ENCODE measurements at places on chromosomes 11 and 22.

DNA sequence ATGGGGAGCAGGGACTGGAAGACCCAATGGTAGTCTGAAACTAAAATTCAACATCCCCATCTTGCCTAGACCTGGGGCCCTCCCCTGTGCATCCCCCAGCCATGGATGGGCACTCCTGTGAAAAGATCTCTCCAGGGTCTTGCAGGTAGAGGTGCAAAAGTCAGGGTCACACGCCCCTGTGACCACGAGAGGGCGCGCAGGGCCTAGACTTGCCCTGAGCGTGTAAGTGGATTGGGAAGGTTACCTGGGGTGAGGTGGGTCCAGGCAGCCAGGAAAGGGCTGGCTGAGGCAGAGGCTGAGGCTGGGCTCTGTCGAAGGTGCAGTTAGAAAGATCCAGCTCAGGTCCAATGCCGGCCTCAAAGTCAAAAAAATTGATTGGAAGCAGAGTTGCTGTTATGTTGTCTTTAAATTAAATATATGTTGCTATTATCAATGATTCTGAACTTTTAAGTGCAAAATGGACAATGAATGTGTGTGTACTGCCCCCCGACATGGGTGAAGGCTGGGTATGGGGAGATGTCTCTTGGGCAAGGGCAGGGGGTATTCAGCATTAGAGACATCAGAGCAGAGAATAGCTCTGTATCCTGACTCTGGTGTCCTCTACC is 4.8 kb upstream of the POU2F3 start:
- DNase-seq: peak; percentile 2

- DNase-seq: no peak
Measured at GRCh38 chr11:99814021-99814420, 793.3 kb downstream of the CNTN5 start.

- DNase-seq: no peak
Measured at GRCh38 chr11:14269692-14270573, 89.0 kb downstream of the RRAS2 start.

GRCh38 chr11:83097429-83098075 is 25.9 kb upstream of the RAB30 start:
- DNase-seq: no peak

GRCh38 chr11:86386746-86387145 is 12.1 kb downstream of the CCDC81 start:
- DNase-seq: no peak

- DNase-seq: peak; percentile 58
Measured at GRCh38 chr11:118572981-118573550, 857 bp downstream of the ARCN1 start.

DNA sequence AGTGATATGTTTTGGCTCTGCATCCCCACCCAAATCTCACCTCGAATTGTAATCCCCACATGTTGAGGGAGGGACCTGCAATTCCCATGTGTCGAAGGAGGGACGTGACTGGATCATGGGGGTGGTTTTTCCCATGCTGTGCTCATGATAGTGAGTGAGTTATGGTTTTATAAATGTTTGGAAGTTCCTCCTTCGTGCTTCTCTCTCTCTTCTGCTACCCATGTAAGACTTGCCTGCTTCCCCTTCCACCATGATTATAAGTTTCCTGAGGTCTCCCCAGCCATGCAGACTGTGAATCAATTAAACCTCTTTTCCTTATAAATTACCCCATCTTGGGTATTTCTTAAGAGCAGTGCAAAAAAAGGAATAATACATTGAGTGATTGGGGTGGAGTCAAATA is 7.3 kb upstream of the CEP295 start:
- no peak for DNase-seq

DNA sequence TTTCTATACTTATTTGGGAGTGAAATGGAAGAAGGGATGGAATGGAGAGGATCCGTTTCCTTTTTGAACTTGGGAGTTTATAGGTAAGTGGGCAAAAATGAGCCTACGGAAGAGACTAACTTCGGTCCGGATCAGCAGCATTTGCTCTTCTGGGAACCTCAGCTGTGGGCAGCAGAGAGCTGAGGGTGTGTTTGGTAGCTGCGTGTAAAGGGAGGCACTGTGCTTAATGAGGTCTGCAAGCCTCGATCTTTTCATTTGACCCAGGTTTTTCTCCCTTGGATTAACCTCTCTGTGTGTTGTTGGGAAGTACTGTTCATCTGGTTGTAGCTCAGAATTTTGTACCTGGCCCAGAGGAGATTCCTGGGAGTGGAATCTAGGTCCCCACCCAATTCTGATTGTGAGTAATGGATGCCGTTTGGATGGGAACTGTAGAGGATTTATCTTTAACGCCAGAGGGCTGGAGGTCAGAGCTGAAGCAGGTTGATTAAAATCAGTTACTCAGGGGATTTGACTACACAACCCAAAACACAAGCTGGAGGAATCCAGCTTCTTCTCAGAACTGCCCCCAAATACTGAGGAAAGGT is 201.6 kb upstream of the SORL1-AS1 start:
- DNase-seq: no peak

DNA sequence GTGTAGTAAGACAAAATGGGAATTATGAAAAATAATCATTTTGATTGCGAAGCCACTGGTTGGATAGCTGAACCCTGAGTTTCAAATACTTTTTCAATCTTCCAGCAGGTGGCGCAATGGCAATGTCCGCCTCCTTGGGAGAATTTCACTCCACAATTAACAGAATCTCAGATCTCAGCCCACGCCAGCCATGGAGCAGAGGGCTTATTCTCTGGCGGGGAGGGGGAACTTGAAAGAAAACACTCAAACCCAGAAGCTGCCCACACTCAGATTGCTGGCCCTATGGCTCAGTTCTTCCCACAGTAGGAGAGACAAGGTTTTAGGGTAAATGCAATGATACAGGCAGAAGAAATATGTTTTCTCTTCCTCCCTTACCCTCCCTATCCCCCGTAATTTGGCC is 38.7 kb upstream of the RCN1 start:
- DNase-seq: peak; percentile 58

DNA sequence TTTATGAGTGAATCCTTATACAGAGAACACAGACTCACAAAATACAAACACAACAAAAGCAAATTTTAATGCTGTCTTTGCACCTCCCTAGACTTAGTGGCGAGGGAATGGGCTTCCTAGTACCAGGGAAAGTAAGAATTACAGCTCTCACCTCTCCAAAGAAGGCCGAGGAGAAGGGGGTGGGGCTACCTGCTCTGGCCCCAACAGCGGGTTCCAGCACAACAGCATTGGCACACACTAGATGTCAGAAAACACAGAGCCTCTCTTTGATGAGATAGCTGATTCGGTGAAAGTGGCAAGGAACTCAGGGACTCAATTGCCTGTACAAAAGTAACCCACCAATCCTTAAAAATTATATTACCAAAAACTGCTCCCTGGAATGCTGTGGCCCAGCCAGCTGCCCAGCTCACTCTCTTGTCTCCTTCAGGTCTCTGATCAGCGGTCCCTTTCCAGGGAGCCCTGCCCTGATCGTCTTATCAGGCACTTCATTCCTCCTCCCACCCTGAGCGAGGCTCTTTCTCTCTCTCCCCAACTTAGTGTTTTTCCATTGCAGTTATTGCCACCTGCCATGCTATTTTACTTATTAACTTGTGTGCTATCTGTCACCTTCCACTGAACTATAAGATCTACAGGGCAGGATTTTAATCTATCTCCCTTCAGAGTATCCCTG is 30.7 kb downstream of the SPON1 start:
- no peak for DNase-seq

- DNase-seq: no peak
Measured at GRCh38 chr11:102420547-102420946, 32.0 kb downstream of the TMEM123 start.

- DNase-seq: no peak
Measured at GRCh38 chr11:63922673-63923192, 5.8 kb upstream of the RCOR2 start.

DNA sequence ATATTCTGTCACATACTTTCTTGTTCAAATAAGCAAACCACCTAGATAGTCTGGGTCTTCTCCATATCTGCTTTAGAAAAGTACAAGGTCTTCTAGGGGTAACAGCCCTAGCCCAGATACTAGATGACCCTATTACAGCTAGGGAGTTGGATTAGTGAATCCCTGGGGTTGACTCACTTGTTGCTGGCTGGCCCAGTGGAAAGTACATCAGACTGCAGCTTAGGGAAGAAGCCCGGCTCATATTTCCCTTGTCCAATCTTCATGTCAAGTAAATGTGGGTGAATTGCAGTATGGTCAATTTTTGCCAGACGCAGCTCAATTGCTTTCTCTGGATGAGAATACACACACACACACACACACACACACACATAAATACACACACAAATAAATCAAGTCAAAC is 79.1 kb upstream of the SCUBE2 start:
- DNase-seq: no peak

GRCh38 chr11:119361056-119361787 is 14.7 kb upstream of the MFRP start:
- no peak for DNase-seq

- no peak for DNase-seq
Measured at GRCh38 chr11:7004482-7004881, 15.7 kb downstream of the ZNF214 start.

GRCh38 chr11:111409915-111410314 is 30.8 kb upstream of the POU2AF1 start:
- DNase-seq: no peak

- no peak for DNase-seq
Measured at GRCh38 chr22:44731357-44731970, 20.9 kb upstream of the ARHGAP8 start.

- DNase-seq: no peak
Measured at GRCh38 chr22:29216873-29217666, 11.4 kb downstream of the EMID1 start.

GRCh38 chr22:24834845-24835570 is 29.0 kb downstream of the SGSM1 start:
- no peak for DNase-seq

DNA sequence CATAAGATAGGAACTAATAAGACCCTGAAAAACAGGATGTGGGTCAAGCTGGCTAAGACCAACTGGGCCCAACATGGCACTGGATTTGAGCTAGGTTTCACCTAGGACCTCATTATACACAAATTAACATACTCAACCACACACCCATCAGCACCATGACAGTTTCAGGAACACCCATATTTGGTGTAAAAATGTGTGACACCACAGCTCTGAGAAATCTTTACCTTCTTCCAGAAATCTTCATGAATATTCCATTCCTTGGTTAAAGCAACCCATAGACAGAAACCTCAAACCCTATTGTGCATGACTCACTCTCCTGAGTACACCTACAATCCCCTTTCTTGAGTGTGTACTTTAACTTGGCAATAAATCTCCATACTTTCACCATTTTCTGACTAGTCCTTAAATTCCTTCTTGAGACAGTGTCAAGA is 378.8 kb downstream of the DYNC2H1 start:
- DNase-seq: no peak

DNA sequence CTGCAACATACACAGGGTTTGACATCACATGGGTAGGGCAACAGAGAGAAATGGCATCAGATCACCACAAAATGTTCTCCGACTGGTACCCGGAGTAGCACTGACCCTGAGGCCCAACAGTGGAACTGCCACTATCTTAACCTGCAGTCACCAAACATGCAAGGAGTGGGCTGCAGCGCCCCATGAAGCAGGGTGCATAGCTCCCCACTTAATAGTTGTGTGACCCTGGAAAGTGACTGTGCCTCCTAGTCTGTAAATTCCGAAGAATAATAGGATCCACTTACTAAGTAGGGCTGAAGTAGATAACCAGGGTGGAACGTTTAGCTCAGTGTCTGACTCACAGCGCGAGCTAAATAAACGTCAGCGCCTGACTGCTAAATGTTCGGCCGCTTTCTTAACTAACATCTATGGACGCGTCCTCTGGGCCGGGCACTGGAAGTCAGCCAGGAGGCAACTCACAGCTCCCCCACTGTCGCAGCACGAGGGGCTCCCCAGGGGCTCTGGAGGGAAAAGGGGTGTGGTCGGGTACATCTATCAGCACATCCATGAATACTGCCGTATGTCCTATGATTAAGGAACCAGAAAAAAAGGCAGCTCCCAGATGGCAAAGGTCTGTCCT is 777 bp downstream of the LTO1 start:
- no peak for DNase-seq

- DNase-seq: no peak
Measured at GRCh38 chr11:69354545-69354897, 60.6 kb downstream of the MYEOV start.

- no peak for DNase-seq
Measured at GRCh38 chr22:27803841-27804415, 2.4 kb upstream of the MN1 start.

DNA sequence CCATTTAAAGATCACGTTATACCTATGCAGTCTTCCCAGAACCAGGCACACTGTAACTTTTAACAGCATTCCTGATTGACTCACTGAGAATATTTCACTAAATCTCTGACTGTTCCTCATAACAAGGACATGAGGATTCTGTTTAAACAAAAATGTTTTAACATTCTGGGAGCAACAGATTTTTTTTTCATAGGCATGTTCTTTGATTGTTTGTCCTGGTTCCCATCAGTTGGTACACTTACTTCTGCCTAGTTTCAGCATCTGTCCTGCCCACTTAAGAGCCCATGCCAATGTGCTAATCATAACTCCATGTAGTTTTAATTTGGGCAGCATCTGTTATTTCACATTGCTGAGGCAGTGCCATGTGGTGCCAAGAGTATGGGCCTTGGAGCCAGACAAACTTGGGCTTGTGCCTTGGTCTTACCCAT is 138.5 kb upstream of the CTSC start:
- no peak for DNase-seq

DNA sequence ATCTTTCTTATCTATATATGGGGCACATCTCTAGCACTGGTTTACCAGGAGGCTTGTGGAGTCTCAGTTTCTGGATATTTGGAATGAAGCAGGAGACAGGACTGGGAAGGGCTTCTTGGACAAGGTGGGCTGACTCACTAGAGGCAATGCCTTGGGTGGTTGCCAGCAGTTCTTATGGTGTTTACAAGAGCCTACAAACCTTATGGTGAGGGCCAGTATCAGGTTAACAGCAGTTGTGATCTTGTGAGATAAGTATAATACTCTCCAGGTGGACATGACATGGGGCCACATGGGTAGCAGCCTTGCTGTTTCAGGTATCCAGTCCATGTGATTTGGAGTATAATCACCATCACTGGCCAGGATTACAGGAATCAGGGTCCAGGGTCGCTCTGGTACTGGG is 10.2 kb downstream of the FUT4 start:
- DNase-seq: no peak

- no peak for DNase-seq
Measured at GRCh38 chr22:46537946-46538813, 760 bp upstream of the CELSR1 start.

DNA sequence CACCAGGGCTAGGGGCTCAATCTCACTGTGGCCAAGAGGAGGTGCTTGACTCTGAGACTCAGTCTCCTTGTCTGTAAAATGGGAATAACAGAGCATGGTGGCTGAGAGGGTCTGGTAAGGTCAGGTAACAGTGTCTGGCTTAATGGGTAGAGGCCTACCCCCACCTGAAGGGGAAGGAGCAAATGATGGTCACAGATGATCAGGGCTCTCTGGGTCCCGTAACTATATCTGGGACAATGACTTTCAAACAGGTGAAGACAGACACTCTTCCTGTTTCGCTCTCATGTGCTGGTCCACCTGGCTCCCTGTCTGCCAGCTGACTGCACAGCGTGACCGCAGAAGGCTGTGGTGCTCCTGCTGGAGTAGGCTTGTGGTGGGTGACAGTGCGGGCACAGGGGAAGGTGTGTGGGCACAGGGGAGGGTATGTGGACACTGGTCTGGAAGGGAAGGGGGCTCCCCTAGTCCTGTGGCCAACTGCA is 4.0 kb downstream of the A4GALT start:
- DNase-seq: no peak
